ENCODE measurements at places on chromosomes 5 and 9. TPM values are rescaled to one million over a fixed set of nuclear protein-coding genes. Genes with fewer than 3 reads are reported as not detected.

GRCh38 chr9:6855860-6856259 is 98.1 kb downstream of the KDM4C start:
- no peak for DNase-seq

GRCh38 chr9:99056886-99057664 is 47.8 kb upstream of the TGFBR1 start:
- peak; percentile 73 for DNase-seq

DNA sequence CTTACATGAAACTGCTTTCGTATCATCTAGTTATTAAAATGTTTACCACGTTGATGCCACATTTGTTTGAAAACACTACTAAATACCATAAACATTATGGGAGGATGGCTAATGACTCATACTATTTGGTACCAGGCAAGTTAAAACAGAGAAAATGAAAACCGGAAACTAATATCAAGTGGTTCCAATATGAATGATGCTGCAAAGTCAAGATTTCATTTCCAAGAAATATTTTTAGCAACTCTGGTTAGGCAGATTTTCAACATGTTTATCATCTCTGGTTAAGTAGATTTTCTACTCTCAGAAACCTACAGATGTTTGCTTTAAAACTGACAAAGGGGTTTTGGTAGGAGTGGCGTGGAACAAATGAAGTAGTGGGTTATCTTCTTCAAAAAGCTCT is 4.9 kb upstream of the F2R start:
- DNase-seq = no peak

- no peak for DNase-seq
Observed at GRCh38 chr5:67814569-67815311, 400.8 kb upstream of the PIK3R1 start.

GRCh38 chr5:139524446-139524845 is 36.7 kb upstream of the UBE2D2 start:
- DNase-seq = no peak

DNA sequence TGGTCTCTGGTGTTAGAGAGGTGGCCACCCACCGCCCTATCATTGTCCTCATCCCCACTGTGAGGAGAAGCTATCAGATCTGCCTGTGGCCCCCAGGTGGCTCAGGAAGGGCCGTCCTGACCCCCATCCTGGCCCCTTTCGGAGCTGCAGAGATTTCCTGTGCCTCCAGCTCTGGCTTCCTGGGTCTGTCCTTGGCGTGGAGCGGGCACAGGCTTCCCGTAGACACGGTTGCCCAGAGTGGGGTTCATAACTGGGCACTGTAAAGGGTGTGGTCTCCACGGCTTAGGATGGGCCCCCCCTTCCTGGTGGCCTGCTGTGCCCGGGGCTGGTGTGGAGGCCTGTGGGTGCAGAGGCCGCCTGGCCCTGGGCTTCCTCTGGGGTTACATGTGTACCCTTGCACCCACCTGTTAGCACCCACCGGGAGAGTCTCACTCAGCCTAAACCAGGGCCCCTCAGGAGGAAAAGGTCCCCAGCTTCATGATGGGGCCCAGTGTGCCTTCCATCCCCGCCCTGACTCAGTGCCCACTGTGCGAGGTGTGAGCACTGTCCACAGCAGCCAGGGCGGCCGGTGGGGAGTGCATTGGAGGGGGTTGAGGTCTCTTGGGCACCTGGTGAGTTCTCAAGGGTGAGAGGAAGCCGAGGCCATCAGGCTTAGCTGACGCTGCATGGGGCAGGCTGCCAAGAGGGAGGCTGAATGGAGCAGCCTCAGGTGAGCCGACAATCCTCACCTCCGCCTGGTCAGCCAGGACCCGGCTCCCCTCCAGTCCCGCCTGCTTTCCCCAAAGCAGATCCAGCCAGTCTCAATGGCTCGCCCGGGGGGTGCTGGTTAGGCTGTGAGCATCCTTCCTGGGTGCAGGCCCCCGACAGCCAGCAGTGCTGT is 15.3 kb upstream of the AJM1 start:
- DNase-seq = no peak

GRCh38 chr9:16289639-16290038 is 580.8 kb downstream of the BNC2 start:
- DNase-seq = no peak

DNA sequence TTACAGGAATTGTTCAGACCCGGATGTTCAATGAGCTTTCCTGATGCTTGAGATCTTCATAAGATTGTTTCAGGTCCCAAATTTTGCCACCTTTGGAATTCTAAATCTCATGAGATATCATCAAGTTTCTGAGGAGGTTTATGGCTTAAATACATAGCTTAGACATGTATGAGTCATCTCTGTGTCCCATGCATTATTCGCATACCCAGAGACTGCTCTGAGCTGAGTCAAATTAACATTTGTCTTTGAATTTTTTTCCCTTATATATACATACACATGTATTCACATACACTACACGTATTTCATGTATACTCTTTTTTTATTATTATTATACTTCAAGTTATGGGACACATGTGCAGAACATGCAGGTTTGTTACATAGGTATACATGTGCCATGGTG is 744.6 kb downstream of the BRINP1 start:
- no peak for DNase-seq

GRCh38 chr9:101269591-101270283 is 115.1 kb downstream of the BAAT start:
- no peak for DNase-seq

DNA sequence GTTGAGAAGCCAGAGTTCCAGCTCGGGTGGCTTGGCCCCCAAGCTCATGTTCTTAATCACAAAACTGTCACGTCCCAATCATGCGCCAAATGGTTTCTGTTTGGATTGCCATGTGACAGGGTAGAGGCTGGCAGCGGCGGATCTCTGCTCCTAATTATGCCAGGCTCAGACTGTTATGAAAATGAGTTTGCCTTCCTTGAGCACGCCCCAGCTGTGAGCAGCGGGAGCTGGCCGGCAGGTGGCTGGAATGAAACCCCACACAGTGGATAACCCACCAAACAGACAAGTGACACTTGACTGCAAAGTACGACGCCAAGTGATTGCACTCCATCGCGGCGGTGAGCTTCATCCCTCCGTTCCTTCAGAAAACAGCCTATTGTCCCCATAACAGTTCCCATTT is 75.4 kb downstream of the CFAP77 start:
- no peak for DNase-seq

GRCh38 chr9:116860509-116861120 is 173.5 kb downstream of the TRIM32 start:
- peak; percentile 77 for DNase-seq

DNA sequence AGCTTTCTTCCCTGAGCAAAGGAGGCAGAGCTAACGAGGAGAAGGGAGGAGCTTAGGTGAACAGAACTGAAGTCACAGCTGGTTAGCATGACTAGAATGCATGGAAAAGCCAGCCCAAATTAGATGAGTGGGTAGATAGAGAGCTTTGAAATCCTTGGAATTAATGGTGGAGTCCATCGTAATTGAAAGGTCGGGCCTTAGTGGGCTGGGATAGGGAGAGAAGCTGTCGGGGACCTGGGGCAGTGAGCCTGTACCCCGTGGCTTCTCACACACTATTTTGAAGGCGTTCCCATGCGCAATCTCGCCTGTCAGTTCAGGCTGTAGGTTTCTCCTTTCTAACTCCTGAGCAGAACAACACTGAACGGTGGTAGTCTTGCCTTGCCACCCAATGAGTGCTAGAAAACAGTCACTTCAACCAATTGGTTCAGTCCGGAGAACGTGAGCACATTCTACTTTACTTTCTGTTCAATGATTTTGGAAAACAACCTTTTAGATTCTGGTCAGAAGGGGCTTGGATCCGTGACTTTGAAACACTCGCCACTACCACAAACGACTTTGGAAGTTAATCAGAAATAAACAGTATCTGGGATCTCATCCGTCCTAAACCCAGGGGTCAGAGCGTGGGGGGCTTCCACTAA is 655 bp upstream of the RAI14 start:
- peak; percentile 71 for DNase-seq

DNA sequence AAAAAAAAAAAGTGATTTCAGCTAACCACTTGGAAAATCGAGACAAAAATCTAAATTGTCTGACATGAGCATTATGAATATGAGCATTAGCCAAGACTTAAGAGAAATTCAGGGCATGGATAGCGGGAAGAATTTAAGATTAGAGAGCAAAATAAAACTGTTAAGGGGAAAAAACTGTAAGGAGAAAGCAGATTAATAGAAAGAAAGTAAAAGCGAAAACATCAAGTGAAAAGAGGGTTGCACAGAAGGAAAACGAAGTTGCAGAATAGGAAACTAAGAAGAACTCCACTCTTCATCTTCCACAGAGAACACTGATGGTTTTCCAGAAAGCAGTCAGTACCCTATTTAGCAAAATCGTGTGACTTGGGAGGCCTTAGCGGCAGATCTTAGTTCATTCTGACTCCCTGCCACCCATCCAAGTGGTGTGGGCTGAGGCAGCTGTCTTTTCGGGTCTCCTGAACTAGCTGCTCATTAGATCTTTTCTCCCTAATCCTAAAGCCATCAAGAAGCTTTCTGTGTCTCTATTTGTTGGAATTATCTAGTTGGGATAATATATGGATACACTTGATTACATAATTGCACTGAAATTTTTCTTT is 3.7 kb downstream of the NIM1K start:
- DNase-seq = no peak

DNA sequence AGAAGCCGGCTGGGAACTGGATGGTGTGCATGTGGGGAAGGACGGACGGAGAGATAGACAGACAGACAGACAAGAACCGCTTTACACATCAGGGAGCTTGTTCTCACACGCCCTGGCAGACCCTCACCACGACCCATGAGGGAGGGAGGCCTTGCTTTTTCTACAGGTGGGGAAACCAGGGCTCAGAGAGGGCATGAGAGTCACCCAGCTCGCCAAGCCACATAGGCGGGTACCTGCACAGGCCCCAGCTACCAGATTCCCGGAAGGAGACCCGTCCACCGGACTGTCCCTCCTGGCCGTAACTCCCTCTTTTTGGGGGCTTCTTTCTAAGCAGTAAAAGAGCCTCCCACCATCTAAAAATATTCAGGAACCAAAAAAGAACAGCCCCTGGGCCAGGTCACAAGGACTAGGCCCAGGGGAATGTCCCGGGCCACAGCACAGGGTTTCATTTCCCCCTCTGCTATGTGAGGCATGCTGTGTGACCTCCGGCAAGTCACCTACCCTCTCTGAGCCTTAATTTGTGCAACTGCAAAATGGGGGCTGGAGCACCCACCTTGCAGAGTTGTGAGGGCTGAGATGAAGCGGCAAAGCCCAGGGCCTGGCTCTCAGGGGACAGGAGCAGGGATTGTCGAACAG is 84.4 kb upstream of the SARDH start:
- DNase-seq = no peak

- peak; percentile 60 for DNase-seq
Observed at GRCh38 chr9:7363777-7364477, 435.7 kb downstream of the DMAC1 start.

DNA sequence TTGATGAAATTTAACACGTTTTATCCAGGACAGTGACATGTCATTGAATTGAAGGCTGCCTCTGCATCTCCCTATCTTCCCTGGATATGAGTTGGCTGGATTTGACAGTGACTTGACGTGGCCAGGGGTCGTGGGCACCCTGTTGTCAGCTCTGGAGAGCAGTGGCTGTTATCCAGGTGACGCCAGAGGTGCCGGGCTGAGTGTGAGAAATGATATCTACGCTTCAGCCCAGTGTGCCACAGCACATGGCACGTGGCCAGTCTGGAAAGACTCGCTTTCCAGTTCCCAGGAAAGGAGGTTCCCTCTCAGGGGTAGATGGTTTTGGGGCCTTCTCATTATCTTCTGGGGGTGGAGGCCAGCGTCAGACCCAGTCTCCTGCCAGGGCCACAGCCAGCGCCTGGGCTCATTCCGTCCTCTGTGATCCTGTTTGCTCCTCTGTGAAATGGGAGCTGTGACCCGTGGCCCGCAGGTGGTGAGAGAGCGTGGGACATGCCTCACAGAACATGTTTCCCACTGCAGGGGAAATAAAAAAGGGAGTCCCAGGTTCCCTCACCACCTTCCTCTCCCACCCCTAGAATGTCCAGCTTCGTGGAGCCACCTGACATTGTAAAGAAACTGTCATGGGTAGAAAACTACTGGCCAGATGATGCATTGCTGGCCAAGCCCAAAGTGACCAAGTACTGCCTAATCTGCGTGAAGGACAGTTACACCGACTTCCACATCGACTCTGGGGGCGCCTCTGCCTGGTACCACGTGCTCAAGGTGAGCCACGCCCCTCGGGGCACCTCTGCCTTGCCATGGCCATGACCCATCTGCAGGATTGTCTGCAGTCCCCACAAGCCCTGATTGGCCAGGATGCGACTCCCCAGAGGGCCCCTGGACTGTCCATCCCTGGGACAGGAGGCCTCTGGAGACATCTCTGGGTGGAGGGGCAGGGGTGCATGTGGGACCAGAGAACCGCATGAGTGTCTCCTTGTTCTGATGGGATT is 76.5 kb downstream of the PHF2 start:
- no peak for DNase-seq

- DNase-seq = no peak
Observed at GRCh38 chr5:62954578-62954977, 376.0 kb downstream of the LRRC70 start.

GRCh38 chr5:112372543-112372942 is 46.5 kb downstream of the EPB41L4A start:
- no peak for DNase-seq

GRCh38 chr5:31706186-31706585 is 67.3 kb downstream of the PDZD2 start:
- no peak for DNase-seq

GRCh38 chr9:85895685-85896084 is 45.3 kb upstream of the NAA35 start:
- DNase-seq = no peak

DNA sequence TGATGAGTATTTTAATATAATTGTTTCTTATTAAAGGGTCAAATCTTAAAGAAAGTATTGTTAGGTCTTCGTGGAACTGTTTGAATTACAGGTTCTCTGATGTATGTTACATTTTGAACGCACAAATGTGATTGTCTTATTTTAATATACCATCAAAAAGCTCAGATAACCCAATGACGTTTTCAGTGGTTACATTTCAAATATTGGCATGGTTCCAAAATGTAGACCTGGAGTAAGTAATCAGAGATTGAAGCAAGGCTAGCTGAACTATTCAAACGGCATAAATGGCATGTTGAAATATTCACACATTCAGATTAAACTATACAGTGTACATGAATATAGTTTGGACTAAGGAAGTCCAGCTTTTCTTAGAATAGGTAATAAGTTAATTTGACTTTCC is 281.7 kb upstream of the EFNA5 start:
- no peak for DNase-seq

DNA sequence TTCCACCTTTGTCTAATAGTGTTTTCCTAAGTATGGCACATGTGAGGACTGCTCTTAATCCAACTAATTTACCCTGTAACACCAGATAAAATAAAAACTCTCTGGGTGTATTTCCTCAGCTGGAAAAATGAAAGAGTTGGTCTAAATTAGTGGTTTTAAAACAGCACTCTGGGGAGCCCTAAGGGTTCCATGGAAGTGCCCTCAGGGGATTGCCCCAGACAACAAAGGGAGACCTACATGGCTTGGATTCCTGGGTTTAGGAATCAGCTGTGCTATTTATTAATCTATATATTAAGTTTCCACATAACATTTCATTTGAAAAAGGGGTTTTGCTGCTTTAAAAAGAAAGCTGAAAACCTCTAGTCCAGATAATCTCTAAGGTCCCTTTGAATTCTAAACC is 20.2 kb downstream of the ADAMTS6 start:
- DNase-seq = no peak

UBQLN1 gene
- total RNA-seq = 90.0 TPM

SLC34A1 gene
- total RNA-seq = not detected

PAEP gene
- not detected for total RNA-seq

GABRA6 gene
- total RNA-seq = not detected

FPGS gene
- total RNA-seq = 123 TPM

PLPP7 gene
- total RNA-seq = 50.3 TPM

NEUROG1 gene
- not detected for total RNA-seq

FBN2 gene
- 2,094 TPM for total RNA-seq

SCAI gene
- 15.0 TPM for total RNA-seq

CDH6 gene
- 0.04 TPM for total RNA-seq

SH3PXD2B gene
- 27.6 TPM for total RNA-seq
